H54 (cell line): ENCODE measurements at places on chromosomes 5 and 9.

- DNase-seq: no peak
Measured at GRCh38 chr9:76528642-76529190, 69.7 kb downstream of the GCNT1 start.

- DNase-seq: no peak
Measured at GRCh38 chr5:106566031-106566430, 1104.7 kb downstream of the EFNA5 start.

- no peak for DNase-seq
Measured at GRCh38 chr9:32969270-32969669, 32.2 kb downstream of the APTX start.

DNA sequence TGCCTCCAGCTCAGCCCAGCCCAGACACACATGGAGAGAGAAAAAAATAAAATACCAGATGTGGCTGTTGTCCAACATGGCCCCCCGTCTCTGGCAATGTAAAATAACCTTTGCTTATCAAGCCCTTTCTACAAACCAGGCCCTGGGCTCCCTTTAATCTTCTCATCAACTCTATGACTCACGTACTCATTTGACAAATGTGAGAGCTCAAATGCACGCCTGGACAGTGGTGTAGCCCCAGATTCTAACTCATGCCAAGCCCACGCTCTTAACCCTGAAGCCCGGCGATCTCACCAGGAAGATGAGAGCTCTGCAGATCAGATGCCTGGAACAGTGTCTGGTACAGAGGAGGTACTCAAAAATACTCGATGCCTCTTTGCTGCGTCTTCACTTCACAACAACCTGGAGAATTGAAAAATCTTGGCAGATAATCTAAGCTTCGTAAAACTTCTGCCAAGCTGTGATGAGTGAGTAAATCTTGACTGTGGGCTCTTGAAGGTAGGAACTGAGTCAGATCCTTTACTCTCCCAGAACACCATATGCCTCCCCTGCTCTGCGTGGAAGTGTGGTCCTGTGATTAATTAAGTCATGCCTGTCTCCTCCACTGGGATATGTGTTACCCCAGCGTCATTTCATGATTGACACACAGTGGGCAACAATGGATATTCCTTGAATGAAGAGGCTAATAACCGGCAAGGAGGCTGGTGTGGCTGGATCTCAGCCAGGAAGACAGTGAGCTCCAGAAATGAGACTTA is 102.0 kb upstream of the FSTL4 start:
- DNase-seq: no peak

- no peak for DNase-seq
Measured at GRCh38 chr5:19701731-19702130, 286.3 kb downstream of the CDH18 start.

DNA sequence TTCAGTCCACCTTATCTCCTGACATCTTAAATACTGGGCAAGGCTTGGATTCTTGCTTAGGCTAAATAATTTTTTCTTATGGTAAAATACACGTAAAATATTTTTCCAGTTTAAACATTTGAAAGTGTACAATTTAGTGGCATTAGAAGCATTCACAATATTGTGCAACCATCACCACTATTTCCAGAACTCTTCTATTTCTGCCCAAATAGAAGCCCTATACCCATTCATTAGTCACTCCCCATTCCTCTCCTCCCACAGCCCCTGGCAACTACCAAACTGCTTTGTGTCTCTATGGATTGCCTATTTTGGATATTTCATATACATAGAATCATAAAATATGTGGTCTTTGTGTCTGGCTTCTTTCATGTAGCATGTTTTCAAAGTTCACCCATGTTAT is 57.6 kb downstream of the IL31RA start:
- no peak for DNase-seq

DNA sequence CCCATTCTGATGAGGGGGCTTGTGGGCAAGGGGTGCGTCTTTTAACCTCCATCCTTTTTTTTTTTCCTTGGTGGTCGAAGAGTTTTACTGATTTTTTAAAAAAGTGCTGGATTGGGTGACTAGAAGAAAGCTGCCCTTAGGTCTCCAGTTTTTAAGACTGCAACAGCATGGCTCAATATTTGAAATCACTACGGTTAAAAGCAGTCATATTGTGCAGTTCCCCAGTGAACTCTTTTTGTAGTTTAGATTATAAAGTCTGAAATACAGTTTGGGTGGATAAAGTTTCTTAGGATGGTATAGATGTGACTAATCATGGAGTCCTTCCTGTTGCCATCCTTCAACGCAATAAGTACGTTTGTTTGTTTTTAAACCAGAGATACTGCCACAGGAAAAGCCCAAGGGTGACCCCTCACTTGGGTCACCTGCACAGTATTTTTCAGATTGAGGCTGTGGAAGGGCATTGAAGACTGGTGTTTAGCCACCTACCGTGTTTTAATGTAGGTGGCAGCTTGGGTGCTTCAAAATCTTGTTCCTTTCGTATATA is 520 bp upstream of the DHFR start:
- no peak for DNase-seq

DNA sequence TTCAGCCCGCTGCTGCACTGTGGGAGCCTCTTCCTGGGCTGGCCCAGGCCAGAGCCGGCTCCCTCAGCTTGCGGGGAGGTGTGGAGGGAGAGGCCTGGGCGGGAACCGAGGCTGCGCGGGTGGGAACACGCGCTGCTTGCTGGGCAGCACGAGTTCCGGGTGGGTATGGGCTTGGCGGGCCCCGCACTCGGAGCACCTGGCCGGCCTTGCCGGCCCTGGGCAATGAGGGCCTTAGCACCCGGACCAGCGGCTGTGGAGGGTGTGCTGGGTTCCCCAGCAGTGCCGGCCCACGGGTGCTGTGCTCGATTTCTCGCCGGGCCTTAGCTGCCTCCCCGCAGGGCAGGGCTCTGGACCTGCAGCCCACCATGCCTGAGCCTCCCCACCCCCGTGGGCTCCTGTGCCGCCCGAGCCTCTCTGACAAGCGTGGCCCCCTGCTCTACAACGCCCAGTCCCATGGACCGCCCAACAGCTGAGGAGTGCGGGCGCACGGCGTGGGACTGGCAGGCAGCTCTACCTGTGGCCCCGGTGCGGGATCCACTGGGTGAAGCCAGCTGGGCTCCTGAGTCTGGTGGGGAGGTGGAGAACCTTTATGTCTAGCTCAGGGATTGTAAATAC is 1366.4 kb upstream of the NUDT12 start:
- DNase-seq: no peak

DNA sequence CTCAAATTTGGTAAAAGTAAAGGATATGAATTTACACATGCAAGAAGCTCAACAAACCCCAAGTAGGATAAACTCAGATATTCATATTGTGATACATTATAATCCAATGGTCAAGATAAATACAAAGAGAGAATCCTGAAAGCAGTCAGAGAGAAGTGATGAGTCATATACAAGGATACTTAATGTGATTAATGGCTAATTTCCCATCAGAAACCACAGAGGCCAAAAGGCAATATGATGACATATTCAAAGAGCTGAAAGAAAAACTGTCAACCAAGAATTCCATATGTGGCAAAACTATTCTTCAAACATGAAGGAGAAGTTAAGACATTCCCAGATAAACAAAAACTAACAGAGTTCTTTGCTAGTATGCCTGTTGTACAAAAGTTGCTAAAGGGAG is 19.5 kb upstream of the IRF1 start:
- no peak for DNase-seq

GRCh38 chr9:3528451-3528850 is 2.6 kb upstream of the RFX3 start:
- DNase-seq: no peak

DNA sequence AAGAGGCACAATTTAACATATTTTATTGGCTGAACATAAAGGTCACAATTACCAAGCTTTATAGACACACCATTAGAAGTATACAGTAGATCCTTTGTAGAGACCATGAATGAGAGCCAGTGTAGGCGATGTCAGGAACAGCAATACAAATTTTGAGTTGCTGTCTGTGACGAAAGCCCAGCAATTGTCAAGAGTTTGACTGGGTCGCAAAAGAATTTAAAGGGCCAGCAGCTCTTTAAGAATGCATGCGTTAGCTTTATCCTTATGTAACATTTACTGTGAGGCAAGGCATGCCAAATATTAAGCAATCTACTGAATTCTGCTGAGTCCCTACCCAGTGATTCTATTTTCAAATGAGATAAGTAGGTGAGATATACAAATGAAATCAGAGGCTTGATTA is 236.9 kb downstream of the ARRDC3 start:
- DNase-seq: no peak

- DNase-seq: no peak
Measured at GRCh38 chr9:80794197-80794596, 895.1 kb downstream of the TLE1 start.

DNA sequence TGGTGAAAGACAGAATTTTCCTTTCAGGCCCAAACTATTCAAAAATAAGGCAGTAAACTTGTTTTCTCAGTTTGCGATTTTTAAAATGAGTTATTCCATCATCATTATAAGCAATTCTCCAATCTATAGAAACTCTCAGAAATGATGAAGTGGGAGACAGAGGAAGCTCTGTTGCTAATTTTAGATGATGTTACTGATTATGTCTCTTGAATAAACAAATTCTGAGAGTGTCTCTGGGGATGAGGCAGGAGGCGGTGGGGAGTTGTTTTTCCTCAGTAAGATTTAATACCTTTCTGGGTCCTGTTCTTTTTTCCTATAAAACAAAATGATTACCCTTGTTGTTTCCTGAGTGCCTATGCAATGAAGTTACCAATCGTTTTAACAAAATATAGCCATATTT is 43.9 kb upstream of the TEX48 start:
- DNase-seq: no peak

DNA sequence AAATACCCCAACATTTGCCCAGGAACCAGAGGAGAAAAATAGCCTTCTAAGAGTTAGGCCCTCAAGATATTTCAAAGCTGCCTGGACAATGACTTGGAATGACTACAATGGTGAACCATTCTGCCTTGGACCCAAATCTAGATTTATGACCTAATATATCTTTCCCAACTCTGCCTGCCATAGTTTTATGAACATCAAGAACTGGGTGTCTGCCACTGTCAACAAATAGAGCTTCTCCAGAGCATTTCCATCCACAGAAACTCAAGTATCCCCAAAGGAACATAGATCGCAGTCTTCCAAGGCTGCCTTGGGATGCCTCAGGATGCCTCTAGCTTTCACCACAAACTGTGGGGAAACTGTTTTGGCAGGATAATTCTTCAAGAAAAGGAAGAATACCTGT is 48.2 kb upstream of the NFIB start:
- no peak for DNase-seq
